Type B pancreatic cell (in vitro differentiated cells): ENCODE measurements at places on chromosomes 11 and 22. TPM values are rescaled to one million over a fixed set of nuclear protein-coding genes. Genes with fewer than 3 reads are reported as not detected.

DNA sequence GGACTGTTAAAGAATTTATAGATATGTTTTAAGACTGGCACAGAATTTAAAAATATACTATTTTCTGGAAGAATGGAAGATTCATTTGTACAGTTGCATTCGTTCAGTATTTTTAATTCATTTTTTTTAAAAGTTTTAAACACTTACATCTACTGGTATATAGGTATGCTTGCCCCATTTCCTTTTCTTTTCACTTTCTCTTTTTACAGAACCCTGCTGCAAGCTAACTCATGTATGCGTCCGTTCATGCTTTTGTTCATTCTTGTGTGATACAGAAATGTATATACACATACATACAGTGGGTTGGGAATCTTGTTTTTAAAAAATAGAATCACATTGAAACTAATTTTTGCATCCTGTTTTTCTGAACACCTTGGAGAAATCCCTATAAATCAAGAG is 31.0 kb downstream of the PACS1 start:
- no peak overlapping the region for H3K4me3 ChIP-seq
- no peak overlapping the region for H3K27ac ChIP-seq
- DNase-seq, result no peak

DNA sequence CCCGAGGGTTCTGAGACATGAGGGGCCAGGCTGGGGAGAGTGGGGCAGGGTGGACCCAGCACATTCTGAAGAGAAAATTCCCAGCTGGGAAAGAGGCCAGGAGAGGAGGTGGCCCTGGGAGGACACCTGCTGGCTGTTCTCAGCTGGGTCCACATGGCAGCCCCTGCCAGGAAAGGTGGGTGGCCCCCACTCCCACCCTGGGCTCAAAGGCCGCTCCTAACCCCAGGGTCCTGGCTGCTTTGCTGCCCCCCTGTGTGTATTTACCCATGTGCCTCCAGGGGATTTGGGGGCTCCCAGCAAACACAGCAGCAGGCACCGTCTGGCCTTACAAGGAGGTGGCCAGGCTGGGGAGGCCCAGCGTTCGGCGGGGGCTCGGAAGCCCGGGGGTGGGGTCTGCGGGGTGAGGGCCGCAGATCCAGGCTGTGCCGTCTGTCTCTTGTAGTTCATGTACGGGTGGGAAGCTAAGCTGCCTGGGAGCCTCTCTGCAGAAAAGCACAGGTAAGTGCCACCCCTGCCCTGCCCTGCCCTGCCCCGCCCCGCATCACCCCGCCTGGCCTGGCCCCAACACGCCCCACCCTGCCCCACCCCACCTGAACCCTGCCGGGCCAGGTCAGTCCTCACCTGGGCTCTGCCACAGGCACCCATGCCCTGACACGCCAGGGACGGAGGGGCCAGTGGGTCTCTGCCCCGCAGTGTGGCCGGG is 10.6 kb downstream of the MUC5B start:
- no peaks in the 10 kb centered on the region for H3K36me3 ChIP-seq
- no peaks in the 10 kb centered on the region for H3K27me3 ChIP-seq
- H3K4me3 ChIP-seq, result no peak overlapping the region

GRCh38 chr11:130144141-130144540 is 15.4 kb upstream of the ST14 start:
- DNase-seq, result no peak
- no peak overlapping the region for H3K4me3 ChIP-seq
- peaks cover 29% of the 10 kb centered on the region for H3K4me1 ChIP-seq
- peak overlapping the region; percentile 94 for H3K27ac ChIP-seq

DNA sequence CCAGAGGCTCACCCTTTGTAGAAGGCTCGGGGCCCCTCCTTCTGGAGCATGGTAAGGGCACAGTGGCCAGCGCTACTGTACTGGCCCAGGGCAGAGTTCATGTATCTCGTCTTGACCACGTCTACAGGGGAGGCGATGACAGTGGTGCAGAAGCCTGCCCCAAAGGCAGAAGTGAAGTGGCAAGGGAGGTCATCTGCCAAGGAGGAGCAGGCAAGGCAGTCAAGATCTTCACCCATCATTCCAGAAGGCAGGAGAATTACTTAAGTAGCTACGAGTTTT is 7.2 kb downstream of the UCP2 start:
- H3K27ac ChIP-seq, result peak overlapping the region; percentile 81
- DNase-seq, result no peak
- no peak overlapping the region for H3K4me3 ChIP-seq
- peaks cover 4% of the 10 kb centered on the region for H3K36me3 ChIP-seq
- H3K27me3 ChIP-seq, result no peaks in the 10 kb centered on the region

- H3K4me1 ChIP-seq, result peaks cover 17% of the 10 kb centered on the region
- H3K4me3 ChIP-seq, result no peak overlapping the region
- no peak for DNase-seq
- H3K27me3 ChIP-seq, result no peaks in the 10 kb centered on the region
Measured at GRCh38 chr22:31271485-31271884, 20.8 kb downstream of the PIK3IP1 start.

GAL3ST3 gene
- total RNA-seq, result 3.7 TPM in 1 of 2 replicates, not detected in the other

ARFGAP3 gene
- 29.3 and 34.6 TPM in 2 replicates for total RNA-seq

- peaks cover 15% of the 10 kb centered on the region for H3K27me3 ChIP-seq
- peaks cover 17% of the 10 kb centered on the region for H3K4me1 ChIP-seq
- DNase-seq, result no peak
- H3K4me3 ChIP-seq, result peak overlapping the region; percentile 90
Measured at GRCh38 chr11:102317768-102318103, 452 bp downstream of the BIRC3 start.

C11orf71 gene
- 11.8 and 15.5 TPM in 2 replicates for total RNA-seq

DNA sequence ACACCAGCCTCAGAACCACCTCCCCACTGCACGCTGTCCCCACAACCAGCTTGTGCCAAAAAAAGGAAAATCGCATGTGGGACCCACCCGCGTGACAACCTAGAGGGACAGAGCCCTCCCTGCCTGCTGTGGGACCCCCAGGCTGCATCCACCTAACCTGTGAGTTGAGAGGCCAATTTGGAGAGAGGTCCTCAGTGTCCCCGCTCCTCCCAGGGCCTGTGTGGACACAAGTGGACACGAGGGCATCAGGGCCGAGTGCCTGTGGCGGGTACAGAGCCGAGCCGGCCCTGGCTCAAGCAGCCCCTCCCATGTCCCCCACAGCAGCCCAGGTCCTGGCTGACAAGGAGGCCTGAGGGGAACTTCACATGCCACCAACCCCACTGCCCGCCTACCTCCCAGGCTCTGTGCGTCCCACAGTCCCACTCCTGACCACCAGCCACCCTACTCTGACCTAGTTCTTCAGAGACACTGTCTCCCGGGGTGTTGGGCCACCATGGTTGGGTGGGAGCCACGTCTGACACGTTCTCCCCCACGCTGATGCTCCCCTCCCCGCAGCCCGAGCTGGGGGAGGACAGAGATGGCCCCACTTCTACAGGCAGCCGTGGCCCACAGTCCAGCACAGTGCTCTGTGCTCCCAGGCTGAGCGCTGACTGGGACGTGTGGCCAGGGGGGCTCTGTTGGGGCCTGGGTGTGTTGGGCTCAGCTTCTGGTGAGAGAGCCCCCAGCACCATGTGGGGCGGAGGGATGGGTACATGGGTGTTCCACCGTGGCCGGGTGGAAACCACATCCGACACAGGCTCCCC is 19.2 kb downstream of the SELENOO start:
- no peaks in the 10 kb centered on the region for H3K27me3 ChIP-seq
- no peak overlapping the region for H3K4me3 ChIP-seq
- H3K36me3 ChIP-seq, result peaks cover 1% of the 10 kb centered on the region
- no peaks in the 10 kb centered on the region for H3K4me1 ChIP-seq
- DNase-seq, result no peak
- no peak overlapping the region for H3K27ac ChIP-seq

GSTT4 gene
- total RNA-seq, result not detected in 2 replicates

DSCAML1 gene
- total RNA-seq, result 5.8 and 9.8 TPM in 2 replicates

PRODH gene
- 16.1 and 19.0 TPM in 2 replicates for total RNA-seq

KLHDC7B gene
- total RNA-seq, result 0.10 TPM in 1 of 2 replicates, not detected in the other
